PC-3 (cell line): ENCODE measurements at places on chromosomes 11 and 22.

- DNase-seq = peak; percentile 87
Measured at GRCh38 chr11:123103326-123103980, 41.5 kb upstream of the HSPA8 start.

GRCh38 chr22:23424031-23424430, 156.1 kb downstream of the IGLL1 start:
- DNase-seq = no peak

GRCh38 chr22:48490500-48491411, 1336.9 kb downstream of the BRD1 start:
- no peak for DNase-seq

DNA sequence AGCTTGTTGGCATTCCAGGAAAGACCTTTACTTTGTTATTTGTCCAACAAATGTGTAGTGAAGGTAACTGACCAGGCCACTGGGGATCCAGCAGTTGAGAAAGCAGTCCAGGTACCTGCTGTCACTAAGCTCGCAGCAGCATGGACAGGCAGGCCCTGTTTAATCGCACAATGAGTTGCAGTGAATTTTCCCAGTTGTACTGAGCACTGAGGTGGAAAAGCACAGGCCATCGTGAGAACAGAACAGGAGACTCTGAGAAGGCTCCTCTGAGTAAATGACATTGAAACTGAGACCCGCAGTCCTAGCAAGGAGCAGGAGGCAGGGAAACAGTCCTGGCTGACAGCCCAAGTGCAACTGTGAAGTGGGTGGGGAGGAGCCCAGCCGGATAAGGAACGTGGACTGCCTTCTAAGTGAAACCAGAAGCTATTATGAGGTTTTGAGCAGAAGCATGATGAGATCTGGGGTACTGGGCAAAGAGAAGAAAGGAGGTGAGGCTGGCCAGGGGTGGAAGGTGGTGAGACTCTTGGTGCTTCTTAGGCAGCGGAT, 39.8 kb upstream of the CDON start:
- no peak for DNase-seq

- no peak for DNase-seq
Measured at GRCh38 chr22:49599039-49599438, 228.6 kb downstream of the BRD1 start.

- no peak for DNase-seq
Measured at GRCh38 chr22:27685970-27686369, 115.6 kb downstream of the MN1 start.

- no peak for DNase-seq
Measured at GRCh38 chr11:79484872-79485271, 44.0 kb upstream of the TENM4 start.

DNA sequence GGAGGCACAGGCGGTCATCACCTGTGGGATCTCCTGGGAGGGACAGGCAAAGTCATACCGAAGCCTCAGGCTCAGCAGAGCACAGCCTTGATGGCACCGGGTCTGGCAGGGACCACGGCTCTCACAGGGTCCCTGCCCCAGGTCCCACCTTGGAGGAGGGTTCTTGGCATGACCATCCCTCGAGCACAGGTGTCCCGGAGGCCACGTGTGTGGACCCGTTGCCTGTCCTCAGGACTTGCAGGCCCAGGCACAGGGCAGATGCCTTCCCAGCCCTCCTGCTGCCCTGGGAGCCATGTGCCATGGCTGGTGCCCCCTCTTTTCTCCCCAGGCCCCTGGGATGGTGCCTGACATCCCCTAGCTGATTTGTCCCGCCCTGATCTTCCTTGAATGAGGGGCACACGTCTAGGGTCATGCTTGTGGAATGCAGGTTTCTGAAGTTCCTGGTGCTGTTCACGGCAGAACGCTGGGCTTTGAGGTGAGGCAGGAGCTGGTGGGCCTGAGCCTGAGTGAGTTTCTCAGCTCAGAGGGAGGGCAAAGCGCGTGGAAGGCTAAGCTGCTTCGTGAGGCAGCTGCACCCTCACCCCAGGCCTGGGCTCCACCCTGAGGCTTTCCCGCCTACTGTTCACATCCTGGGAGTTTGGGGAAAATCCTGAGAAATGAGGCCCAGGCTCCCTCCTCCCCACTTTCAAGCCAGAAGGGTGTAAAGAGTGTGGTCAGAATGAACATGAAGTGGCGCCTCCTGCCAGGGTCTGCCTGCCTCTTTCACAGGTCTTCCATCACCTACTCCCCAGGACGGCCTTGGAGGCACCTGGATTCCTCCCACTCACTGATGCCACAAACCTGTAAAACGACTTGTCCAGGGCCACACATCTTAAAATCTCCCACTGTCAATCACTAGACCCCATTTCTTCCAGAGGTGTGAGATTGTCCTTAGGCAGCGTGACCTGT, 325.8 kb upstream of the B3GAT1 start:
- DNase-seq = no peak

- DNase-seq = no peak
Measured at GRCh38 chr22:23098718-23099530, 28.6 kb downstream of the GNAZ start.

DNA sequence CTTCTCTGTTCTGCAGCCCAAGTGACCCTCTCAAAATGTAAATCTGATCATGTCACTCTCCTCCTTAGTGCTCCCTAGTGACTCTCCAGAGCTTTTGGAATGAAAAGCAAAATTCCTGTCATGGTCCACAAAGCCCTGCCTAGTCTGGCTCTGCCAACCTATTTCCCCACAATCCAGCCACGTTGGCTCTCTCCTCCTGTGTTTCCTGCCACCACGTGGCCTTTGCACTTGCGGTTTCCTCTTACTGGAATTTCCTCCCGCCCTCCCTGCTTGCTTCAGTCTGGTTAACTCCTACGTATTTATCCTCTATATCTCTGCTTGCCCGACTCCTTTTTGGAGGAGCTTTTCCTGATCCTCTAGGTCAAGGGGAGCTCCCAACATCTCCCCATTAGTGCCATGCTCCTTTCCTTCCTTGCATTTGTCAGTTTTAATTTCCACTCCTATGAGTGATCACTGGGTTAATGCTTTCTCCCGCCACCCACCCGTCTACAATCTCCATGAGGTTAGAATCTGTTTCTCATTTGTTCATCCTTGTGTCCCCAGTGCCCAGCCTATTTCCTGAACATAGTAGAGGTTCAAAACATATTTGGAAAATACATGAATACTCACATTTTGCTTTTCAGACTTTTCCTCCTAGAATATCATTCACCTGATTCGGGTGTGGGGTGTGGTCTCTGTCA, 11.5 kb downstream of the NNMT start:
- DNase-seq = peak; percentile 63

- DNase-seq = no peak
Measured at GRCh38 chr11:109421981-109422869, at the start of gene C11orf87. Gene C11orf87 (plus strand): TSS chr11:109422190. CDS start chr11:109423634, 1,444 bp downstream.

DNA sequence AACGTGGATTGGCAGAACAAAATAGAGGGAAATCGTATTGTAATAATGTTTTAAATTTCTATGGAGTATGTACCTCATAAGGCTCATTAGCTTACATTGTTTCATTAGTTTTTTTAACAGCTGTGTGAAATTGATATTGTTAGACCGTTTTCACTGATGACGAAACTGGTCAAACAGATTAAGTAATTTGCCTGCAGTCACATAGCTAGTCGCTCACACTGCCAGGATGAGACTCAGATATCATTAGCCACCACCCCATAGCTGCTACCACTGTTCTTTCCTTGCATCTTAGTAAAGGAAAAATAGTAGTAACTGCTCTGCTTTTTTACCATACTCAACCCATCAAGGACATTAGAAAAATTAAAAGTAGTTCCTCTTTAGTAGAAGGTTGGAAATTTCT, 64.0 kb downstream of the DKK3 start:
- no peak for DNase-seq

- DNase-seq = no peak
Measured at GRCh38 chr22:27323661-27324060, 477.9 kb downstream of the MN1 start.

GRCh38 chr11:108875134-108875533, 210.3 kb downstream of the DDX10 start:
- DNase-seq = no peak

- no peak for DNase-seq
Measured at GRCh38 chr11:27357250-27357649, 5.8 kb downstream of the CCDC34 start.

DNA sequence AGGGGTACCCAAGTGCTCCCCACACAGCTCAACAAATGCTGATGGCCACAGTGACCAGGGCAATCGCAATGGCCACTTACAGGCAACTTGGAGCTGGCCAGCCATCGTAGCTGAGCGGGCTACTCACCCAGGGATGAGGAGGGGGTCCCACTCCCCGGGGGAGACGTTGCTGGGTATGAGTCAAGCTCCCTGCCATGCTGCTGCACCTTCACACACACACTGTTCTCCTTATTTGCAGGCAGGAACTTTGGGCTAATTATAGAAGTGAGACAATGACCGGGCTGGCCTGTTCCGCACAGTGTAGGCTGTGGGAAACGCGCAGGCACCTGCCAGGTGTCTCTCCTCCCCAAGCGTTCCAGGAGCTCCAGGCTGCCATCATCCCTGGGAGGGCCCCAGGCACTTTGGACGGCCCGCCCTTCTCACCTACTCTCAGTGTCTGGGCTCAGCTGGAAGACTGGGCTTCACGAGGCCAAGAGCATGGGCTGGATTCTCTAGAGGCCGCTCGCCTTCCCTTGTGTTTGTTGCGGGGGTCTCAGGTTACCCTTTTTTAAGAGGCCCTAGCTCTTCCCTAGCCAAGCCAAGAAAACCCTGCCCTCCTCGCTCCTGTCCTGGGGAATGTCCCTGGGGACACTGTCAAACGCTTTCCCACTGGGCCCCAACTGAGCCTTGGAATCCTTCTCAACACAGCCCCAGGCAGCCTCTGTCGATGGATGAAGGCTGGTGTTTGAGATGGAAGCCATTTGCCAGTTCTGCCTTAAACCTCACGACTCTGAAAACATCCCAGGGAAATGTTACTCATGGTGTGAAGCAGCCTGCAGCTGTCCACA, 73.0 kb downstream of the RTL6 start:
- no peak for DNase-seq

GRCh38 chr22:22598144-22598543, 39.1 kb upstream of the PRAME start:
- DNase-seq = no peak

GRCh38 chr11:35316161-35316560, 103.2 kb downstream of the SLC1A2 start:
- no peak for DNase-seq

- no peak for DNase-seq
Measured at GRCh38 chr22:20951932-20952380, 15.1 kb upstream of the AIFM3 start.

DNA sequence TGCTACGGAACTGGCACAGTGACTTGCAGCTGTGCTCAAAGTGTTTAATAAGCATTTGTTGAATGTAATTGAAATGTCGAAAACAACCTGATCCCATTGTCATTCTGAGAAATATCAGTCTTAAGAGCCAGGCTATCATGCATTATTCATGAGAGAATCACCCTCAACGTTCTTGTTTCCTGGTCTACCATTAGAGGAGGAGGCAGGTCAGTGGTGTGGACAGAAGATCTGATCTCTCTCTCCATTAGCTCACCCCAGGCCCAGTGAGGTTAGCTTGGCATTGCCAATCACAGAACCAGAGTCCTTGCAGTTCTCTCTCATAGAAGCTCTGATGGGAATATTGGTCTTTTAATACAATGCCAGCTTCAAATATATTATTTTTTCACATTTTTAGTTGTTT, 121.1 kb upstream of the SPON1 start:
- DNase-seq = no peak

DNA sequence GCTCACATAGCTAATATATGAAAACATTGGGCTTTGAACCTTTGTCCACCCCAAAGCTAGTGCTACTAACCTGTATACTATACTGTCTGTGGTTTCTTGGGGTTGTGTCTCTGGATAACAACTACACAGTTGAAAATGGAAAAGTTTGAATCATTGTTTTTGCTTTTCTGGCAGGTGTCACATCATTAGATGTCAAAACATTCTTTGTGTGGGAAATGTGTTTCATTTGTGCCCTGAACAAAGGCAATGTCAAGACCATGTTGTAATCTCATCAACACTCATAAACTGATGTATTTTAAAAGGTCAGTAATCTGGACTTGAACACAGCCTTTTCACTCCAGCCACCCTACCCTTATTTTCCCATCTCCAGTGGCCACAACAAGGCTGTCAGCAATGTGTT, 16.5 kb downstream of the SYT13 start:
- DNase-seq = no peak

DNA sequence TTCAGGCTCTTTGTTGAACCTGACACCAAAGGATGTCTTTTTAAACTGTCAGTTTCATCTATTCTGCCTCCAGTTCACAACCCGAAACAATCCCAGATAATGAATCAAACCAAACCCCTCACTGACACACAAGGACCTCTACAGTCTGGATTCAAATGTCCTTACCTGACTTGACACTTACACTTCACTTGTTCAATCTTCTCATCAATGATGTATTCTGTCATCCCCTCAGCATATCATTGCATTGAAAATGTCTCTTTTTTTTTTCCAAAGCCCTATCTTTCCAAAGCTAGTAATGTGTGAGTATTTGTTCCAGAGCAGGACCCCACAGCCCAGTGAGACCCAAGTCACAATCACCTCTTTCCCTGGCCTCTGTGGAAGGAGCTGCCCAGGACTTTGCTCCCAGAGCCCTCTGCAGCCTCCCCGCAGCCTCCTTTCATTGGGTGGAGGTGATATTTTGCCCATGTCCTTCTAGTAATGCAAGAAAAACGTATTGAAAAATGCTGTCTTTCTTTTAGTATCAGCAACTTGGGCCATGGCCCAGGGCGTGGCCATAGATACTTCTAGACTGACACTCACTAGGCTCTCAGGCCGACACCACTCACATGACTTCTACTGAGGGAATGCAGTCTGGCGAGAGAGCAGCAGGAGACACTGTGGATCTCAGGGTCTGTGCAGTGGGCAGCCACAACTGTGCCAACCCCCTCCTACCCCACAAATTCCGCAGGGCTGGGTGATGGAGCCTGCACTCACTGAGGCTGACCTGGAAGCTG, 18.2 kb downstream of the RFPL3 start:
- no peak for DNase-seq

DNA sequence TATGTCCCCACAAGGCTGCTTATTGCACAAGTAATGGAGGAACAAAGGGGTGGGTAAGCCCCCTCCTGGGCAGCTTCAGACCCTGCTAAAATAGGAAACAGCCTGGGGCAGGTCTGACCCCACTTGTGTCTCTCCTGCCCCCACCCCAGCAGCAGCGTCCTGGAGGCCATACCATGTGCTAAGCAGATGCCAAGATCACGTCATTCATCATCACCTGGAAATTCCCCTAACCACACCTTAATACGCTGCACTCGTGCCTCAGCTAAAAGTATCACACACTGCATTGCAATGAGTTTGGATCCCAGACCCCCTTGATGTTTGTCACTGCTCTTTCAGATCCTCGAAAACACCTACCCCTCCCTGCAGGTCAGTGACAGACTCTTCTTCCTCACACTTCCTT, 27.8 kb upstream of the GGTLC2 start:
- no peak for DNase-seq

DNA sequence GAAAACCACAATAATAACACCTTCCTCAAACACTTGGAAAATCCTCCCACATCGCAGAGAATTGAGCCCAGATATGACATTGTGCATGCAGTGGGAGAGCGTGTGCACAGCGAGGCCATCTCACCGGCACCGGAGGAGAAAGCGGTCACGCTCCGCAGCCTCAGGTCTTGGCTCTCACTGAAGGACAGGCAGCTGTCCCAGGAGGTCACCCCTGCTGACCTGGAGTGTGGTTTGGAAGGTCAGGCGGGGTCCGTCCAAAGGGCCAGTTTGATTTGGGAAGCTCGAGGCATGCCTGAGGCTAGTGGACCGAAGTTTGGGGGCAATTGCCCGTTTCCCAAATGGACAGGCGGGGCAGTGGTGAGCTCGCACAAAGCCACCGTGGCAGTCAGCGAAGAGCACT, 86.7 kb downstream of the KIAA1671 start:
- DNase-seq = no peak

GRCh38 chr22:47406180-47406834, 643.9 kb downstream of the TBC1D22A start:
- DNase-seq = no peak
